ENCODE measurements at places on chromosomes 4 and X. TPM values are rescaled to one million over a fixed set of nuclear protein-coding genes. Genes with fewer than 3 reads are reported as not detected.

Gene NOX1
- total RNA-seq: not detected

Gene EMCN
- total RNA-seq: 27.5 TPM

Gene SYP
- 1.2 TPM for total RNA-seq

Gene TSPAN6
- total RNA-seq: 3.0 TPM

Gene TMPRSS11A
- total RNA-seq: not detected

Gene PPBP
- 1.9 TPM for total RNA-seq

Gene SLC26A1
- total RNA-seq: 0.22 TPM

Gene OCIAD2
- 8.9 TPM for total RNA-seq

Gene MORF4L2
- total RNA-seq: 171 TPM

Gene GAGE12F
- not detected for total RNA-seq

Gene VCX2
- not detected for total RNA-seq

Gene ADH1B
- total RNA-seq: 12.6 TPM

Gene MGAT4D
- total RNA-seq: not detected

Gene CNKSR2
- 1.00 TPM for total RNA-seq

Gene SRPX2
- total RNA-seq: 14.2 TPM

Gene CLIC2
- 13.4 TPM for total RNA-seq

Gene MUC7
- not detected for total RNA-seq

Gene SLC25A4
- 1,443 TPM for total RNA-seq

Gene L1CAM
- 1.5 TPM for total RNA-seq

Gene F8A2
- total RNA-seq: not detected

Gene STATH
- total RNA-seq: not detected

Gene PF4V1
- not detected for total RNA-seq

Gene REST
- total RNA-seq: 33.9 TPM

Data from cardiac septum (tissue), 1 donor.